Neural progenitor cell (in vitro differentiated cells): ENCODE measurements at places on chromosomes 2 and 18.

GRCh38 chr2:18151237-18151636 lies 272.8 kb downstream of the KCNS3 start:
- H3K27me3 ChIP-seq: no peaks in the 10 kb centered on the region
- no peaks in the 10 kb centered on the region for H3K36me3 ChIP-seq
- no peaks in the 10 kb centered on the region for H3K4me1 ChIP-seq
- H3K4me3 ChIP-seq: no peak overlapping the region
- H3K27ac ChIP-seq: no peak overlapping the region
- DNase-seq: no peak

DNA sequence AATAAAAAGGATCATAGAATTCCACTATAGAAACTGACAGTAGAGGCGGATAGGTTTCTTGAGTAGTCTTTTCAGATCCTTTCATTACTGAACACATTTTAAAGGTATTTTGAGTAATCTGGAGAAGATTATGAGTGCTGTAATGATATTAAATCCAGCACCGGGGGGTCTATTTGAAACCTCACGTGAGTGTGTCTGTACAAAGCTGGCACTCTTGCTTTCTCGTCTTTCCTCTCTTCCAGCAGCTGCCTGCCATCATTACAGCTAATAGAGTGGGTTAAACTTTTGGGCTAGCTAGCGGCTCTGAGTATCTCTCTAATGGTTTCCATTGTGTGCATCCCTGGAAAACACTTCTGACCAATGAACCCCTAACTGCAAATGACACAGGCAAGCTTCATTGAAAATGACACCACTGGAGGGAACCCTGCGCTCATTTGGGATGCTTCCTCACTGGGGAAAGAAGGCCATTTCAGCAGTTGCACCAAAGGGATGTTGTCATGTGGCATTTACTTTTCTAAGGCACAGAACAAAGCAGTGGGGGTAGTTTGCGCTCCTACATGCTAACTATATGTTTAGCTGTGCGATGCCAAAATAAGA lies 101.0 kb downstream of the HRH4 start:
- peaks cover 28% of the 10 kb centered on the region for H3K4me1 ChIP-seq
- DNase-seq: no peak
- no peaks in the 10 kb centered on the region for H3K36me3 ChIP-seq

GRCh38 chr2:170530284-170530745 lies 184.8 kb upstream of the SP5 start:
- no peak overlapping the region for H3K4me3 ChIP-seq
- peak; percentile 64 for DNase-seq
- H3K27ac ChIP-seq: no peak overlapping the region
- peaks cover 16% of the 10 kb centered on the region for H3K4me1 ChIP-seq
- no peaks in the 10 kb centered on the region for H3K36me3 ChIP-seq
- no peaks in the 10 kb centered on the region for H3K27me3 ChIP-seq

DNA sequence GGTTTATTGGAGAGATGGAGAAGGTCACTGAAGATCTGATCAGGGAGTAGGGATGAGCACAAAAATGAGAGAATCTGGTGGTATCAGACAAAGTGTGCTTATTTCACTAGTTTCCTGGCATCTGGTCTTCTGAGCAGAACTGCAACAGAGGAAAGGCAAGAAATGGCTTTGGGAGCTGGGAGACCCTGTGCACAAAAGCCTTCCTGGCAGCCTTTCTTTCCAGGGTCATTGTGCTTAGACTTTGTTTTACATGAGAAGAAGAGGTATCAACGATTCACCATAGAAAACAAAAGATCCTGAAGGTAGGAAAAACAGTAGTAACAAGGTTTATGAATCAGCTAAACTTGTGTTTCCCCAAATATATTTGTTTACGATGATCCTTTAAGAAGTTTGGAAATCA lies 162.9 kb downstream of the CNTNAP5 start:
- no peak overlapping the region for H3K27ac ChIP-seq
- H3K27me3 ChIP-seq: no peaks in the 10 kb centered on the region
- no peaks in the 10 kb centered on the region for H3K36me3 ChIP-seq
- no peak overlapping the region for H3K4me3 ChIP-seq

- H3K27me3 ChIP-seq: no peaks in the 10 kb centered on the region
- peak overlapping the region; percentile 29 for H3K27ac ChIP-seq
- no peak overlapping the region for H3K4me3 ChIP-seq
- H3K36me3 ChIP-seq: no peaks in the 10 kb centered on the region
- peaks cover 17% of the 10 kb centered on the region for H3K4me1 ChIP-seq
Observed at GRCh38 chr18:32576296-32576916, 105.7 kb upstream of the GAREM1 start.

GRCh38 chr2:191152482-191153240 lies 1.9 kb upstream of the STAT4 start:
- no peak overlapping the region for H3K27ac ChIP-seq
- peaks cover 44% of the 10 kb centered on the region for H3K27me3 ChIP-seq
- H3K4me1 ChIP-seq: no peaks in the 10 kb centered on the region
- H3K36me3 ChIP-seq: no peaks in the 10 kb centered on the region

DNA sequence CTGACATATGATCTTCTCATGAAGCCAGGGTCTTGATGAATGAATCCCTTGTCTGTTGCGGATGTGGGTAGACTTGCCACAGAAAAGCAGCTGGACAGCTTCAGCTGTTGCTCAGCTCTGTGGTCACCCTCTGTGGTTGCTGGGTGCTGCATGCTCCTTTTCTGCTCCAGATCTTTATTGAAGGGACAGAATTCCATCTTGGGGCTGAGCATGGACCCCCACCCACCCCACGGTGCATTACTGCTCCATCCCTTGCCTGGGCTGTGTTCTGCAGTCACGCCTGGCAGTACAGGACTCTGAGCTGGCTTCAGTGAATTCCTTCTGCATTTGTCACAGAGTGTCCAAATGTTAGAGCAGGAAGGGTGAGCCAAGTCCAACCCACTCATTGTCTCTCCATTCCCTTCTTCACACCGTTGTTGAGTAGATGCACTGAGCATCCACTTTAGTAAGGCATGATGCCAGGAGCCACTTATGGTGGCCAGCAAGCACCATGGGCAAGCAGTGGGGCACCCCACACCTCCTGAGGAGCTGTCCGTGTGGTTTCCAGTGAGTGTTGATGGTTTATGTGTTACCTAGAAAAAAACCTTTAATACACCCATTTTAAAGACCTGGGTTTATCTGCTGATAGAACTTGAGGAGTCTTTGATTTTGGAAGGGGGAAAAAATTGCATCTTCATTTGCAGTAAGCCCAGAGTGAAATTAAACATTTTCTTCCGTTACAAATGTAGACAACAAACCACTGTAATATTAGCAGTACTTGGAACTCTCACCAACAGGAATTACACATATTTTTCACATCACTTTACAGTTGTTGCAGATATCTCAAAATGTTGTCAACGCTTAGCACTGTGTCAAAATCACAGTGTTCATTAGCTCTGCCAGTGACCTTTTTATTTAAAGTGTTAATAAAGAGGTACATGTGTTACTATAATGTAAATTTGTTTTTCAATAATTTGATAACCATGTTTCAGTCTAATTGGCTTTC lies 14.7 kb upstream of the ITGB6 start:
- no peak for DNase-seq
- H3K4me1 ChIP-seq: no peaks in the 10 kb centered on the region
- no peak overlapping the region for H3K4me3 ChIP-seq
- no peaks in the 10 kb centered on the region for H3K27me3 ChIP-seq
- no peaks in the 10 kb centered on the region for H3K36me3 ChIP-seq
- no peak overlapping the region for H3K27ac ChIP-seq

DNA sequence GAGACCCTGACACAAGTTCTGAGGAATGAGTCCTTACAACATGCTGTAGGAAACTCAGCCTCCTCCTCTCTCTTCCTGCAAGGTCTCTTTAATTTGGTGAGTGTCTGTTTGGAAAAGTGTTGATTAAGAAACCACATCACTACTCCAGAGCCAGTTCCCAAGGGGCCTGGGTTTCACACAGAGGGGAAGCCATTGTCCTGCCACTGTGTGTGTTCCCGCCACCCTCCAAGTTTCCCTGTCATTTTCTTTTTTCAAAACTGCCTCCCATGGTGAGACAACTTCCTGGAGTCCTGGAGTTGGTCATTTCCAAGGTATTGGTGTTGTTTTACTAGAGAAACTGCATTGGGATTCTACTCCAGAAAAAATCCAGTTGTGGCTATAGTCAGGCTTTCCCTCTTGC lies 232.0 kb upstream of the PARD3B start:
- no peaks in the 10 kb centered on the region for H3K36me3 ChIP-seq
- peaks cover 14% of the 10 kb centered on the region for H3K27me3 ChIP-seq
- peaks cover 45% of the 10 kb centered on the region for H3K4me1 ChIP-seq

GRCh38 chr2:129458436-129458835 lies 521.0 kb upstream of the RAB6C start:
- no peaks in the 10 kb centered on the region for H3K4me1 ChIP-seq
- no peak for DNase-seq
- no peaks in the 10 kb centered on the region for H3K27me3 ChIP-seq
- no peak overlapping the region for H3K27ac ChIP-seq
- H3K4me3 ChIP-seq: no peak overlapping the region

GRCh38 chr2:65999796-66000195 lies 435.1 kb upstream of the MEIS1 start:
- no peak overlapping the region for H3K4me3 ChIP-seq
- no peaks in the 10 kb centered on the region for H3K27me3 ChIP-seq
- no peaks in the 10 kb centered on the region for H3K4me1 ChIP-seq
- H3K27ac ChIP-seq: no peak overlapping the region

- H3K4me1 ChIP-seq: no peaks in the 10 kb centered on the region
- H3K36me3 ChIP-seq: no peaks in the 10 kb centered on the region
- H3K27ac ChIP-seq: no peak overlapping the region
- H3K27me3 ChIP-seq: no peaks in the 10 kb centered on the region
Observed at GRCh38 chr2:210318486-210318885, 3.5 kb upstream of the MYL1 start.

DNA sequence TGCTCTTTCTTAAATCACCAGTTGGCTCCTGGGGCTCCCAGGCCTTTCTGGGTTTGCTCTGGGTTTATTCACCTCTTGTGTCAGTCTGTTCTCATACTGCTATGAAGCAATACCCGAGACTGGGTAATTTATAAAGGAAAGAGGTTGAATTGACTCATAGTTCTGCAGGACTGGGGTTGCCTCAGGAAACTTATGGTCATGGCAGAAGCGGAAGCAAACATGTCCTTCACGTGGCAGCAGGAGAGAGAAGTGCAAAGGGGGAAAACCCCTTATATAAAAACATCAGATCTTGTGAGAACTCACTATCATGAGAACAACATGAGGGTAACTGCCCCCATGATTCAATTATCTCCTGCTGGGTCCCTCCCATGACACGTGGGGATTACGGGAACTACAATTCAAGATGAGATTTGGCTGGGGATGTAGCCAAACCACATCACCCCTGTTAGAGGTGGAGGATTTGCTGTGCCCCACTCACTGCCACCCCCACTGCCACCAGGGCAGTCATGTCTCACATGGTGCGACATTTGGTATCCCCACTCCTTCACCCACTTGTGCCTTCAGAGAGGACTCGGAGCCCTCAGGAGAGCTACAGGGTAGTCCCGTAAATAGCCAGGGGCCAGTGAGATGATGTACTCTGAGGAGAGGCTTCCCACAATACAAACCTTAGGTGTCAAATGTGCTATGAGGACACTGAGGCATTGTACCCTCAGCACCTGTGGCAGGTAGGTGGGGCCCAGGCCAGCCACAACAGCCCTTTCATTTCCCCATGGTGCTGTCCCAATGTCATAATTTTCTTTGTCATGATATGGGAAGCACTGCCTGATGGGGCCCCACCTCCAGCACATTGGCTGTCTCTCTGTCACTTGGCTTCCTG lies 35.7 kb downstream of the CDC42EP3 start:
- H3K4me3 ChIP-seq: no peak overlapping the region
- no peaks in the 10 kb centered on the region for H3K36me3 ChIP-seq
- H3K27me3 ChIP-seq: no peaks in the 10 kb centered on the region
- no peak for DNase-seq

- H3K4me3 ChIP-seq: no peak overlapping the region
- H3K27me3 ChIP-seq: no peaks in the 10 kb centered on the region
- H3K27ac ChIP-seq: no peak overlapping the region
- no peaks in the 10 kb centered on the region for H3K36me3 ChIP-seq
- H3K4me1 ChIP-seq: no peaks in the 10 kb centered on the region
Observed at GRCh38 chr2:181356526-181357130, 100.6 kb upstream of the ITGA4 start.

- H3K4me1 ChIP-seq: peaks cover 64% of the 10 kb centered on the region
- H3K4me3 ChIP-seq: peak overlapping the region; percentile 97
- H3K36me3 ChIP-seq: no peaks in the 10 kb centered on the region
- DNase-seq: peak; percentile 74
- H3K27ac ChIP-seq: peak overlapping the region; percentile 92
Observed at GRCh38 chr2:175003875-175004729, 1.1 kb downstream of the CHN1 start.

DNA sequence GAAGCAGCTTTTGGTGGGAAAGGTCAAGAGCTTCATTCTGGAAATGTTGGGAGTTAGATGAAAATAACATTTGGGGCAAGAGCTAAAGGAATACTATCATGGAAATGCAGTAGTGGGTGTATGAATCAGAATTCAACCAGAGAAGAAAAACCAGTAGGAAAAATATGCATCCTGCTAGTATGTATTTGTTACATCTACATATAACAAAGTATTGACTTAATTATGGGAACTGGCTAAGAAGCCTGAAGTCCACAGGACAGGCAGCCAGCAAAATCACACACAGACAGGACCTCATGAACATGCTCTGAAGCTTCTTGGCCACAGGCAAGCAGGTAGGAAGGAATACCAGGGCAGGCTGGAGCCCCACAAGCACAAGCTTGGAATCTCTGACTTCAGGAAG lies 185.8 kb downstream of the FBXO15 start:
- H3K27me3 ChIP-seq: no peaks in the 10 kb centered on the region
- H3K4me1 ChIP-seq: peaks cover 8% of the 10 kb centered on the region
- no peak overlapping the region for H3K27ac ChIP-seq
- H3K36me3 ChIP-seq: no peaks in the 10 kb centered on the region

DNA sequence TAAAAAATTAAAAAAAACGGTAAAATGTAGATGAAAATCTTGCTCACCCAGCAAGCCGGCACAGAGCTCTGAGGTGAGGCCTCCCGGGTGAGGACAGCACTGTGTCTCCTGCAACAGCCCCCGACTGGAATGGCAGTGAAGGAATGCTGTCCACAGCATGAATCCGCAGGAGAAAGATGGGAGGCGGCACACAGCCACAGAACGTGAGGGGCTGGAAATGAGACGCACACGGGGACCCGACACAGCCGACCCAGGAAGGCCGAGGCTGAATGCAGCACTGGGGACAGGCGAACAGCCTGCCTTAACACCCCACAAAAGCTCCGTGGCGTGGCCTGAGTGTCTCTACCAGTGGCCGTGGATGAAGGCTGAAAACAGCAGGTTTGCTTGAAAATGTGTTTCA lies 34.7 kb downstream of the BOK start:
- H3K27me3 ChIP-seq: no peaks in the 10 kb centered on the region
- no peak for DNase-seq
- no peak overlapping the region for H3K27ac ChIP-seq
- peaks cover 3% of the 10 kb centered on the region for H3K36me3 ChIP-seq
- H3K4me3 ChIP-seq: no peak overlapping the region

GRCh38 chr18:79917169-79917852 lies 34.1 kb downstream of the SLC66A2 start:
- H3K27ac ChIP-seq: no peak overlapping the region
- no peak for DNase-seq
- no peaks in the 10 kb centered on the region for H3K36me3 ChIP-seq

DNA sequence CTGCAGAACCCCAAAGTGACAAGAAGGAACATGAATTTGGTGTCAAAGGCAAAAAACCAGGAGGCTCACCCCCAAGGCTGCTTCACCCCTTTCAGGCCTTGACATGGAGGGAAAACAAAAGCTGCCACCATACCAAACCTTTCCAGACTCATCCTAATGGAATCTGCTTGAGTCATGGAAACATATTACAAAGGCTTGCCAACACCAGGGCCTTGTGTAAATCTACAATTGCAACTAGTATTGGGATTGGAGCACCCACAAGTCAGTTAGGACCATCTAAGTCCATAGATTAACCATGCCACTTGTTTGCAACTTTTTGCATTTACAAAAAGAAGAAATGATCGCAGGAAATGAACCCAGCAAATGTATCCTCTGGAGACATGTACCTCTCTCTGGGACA lies 297.6 kb downstream of the CDCA7 start:
- no peak overlapping the region for H3K27ac ChIP-seq
- DNase-seq: no peak
- H3K4me3 ChIP-seq: no peak overlapping the region
- H3K27me3 ChIP-seq: no peaks in the 10 kb centered on the region
- no peaks in the 10 kb centered on the region for H3K36me3 ChIP-seq
